ENCODE measurements at places on chromosomes 16 and 17.
A peak's percentile ranks its signal among the peaks of the same experiment; 100 is the strongest.

DNA sequence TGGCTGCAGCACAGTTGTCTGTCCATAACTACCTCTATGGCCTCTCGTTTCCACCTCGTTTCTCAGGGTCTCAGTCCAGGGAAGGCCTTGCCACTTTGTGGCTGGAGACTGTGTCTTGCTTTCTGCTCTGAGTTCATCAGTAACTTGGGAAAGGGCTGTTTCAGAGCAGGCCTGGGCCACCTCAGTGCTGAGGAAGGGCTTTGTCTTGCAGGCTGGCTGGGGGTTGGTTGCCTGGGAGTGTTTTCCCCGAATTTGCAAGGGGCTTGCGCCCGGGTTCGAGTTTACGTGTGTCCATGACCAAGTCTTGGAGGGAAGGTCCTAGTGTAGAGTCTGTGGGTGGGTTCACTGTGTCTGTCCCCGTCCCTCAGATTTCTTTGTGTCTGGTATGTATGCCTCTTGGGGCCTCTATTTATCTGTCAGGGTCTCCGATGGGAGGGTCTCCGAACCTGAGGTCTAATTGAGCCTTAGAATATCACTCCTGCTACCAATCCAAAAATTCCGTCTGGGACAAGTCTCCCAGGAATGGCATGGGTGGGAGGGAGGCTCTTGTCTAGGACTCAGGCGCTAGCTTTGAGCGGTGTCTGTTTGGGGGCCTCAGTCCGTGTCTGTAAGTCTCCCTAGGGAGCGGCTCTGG is 594 bp upstream of the TGFB1I1 start:
- no peak for DNase-seq

DNA sequence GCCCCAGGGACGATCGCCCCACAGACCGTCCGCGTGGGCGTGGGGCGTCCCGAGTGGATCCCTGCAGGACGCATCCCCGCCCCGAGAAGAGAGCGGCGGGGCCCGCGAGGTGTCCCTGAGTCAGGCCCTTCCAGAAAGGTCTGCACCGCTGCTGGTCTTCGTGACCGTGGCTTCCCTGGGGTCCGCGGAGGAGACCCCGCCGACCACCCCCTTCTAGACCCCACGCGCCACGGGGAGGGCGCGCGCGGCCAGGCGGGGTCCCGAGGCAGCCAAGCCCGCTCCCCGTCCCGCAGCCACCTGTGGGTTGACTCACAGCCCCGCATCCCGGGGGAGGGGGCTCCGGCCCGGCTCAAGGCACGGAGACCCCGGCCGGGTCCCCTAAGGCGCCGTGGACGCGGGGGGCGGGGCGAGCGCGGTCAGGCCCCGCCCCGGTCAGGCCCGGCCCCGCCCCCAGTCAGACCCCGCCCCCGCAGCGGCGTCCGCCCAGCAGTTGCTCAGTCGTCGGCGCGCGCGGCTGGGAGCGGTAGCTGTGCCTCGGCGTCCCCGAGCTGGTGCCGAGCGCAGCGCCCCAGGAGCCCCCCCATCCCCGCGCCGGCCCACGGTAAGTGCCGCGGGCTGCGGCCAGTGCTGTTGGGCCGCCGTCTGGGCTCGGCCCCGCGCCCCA is at the start of gene BAIAP3:
BAIAP3 (plus strand) TSS at position 497 of the 664 bp plus-strand sequence. CDS start 4,905 bp downstream, outside the sequence.
- no peak for DNase-seq

DNA sequence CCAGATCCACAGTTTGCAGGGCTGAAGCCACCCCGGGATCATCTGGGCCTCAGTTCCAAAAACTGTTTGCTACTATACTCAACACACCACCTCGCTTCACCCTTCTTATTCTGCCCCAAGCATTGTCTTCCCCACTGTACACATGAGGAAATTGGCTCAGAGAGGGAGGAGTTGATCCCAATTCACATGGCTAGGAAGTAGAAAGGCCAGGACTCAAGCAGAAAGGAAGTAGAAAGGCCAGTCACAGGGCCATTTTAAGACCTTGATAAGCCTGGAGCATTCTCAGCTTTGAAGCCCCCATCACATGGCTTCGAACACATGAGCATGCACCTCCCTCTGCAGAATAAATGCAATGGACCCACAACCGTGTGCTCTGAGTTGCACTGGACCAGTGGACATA is 7.7 kb upstream of the PRSS22 start:
- DNase-seq = no peak

DNA sequence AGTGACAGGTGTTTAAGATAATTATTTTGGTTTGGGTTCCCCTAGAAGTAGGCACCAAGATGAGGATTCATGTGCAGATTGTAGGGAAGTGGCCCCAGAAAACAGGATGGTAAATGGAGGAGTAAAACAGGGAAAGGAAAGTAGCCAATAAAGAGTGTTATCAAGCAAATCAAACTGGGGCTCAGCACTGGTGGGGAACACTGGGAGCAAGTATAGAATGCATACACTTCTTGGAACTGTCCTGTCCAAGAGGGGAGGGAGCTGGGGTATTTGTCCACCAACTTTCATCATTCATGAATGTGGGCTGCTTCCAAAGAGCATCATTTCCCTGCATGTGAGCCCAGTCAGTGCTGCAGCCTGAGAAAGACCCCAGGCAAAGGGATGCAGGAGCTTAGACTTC is 215.7 kb upstream of the IRX5 start:
- DNase-seq = no peak

DNA sequence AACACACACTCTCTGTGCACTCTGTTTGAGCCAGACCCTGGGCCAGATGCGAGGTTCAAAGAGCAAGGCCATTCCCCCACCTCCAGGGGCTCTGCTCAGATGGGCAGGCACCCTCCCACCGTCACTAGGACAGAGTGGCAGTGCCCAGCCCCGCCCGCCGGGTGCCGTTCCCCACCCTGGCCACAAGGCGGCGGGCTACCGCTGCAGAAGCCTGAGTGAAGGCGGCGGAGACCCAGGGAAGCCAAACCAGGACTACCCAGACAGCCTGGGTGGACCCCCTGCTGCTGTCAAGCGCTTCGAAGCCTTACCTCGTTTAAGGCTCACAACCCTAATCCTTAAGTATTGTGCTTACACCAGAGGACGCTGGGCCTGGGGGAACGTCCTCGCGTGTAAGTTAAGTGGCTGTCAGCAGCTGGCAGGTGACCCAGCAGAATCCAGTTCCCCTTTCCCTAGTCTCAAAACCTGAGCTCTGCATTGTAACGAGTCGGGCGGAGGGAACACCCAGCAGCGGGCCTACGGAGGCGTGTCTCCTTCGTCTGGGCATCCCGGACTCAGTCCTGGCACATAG is 4.5 kb downstream of the ARHGAP27 start:
- DNase-seq = peak; percentile 84

- DNase-seq = no peak
Observed at GRCh38 chr16:27290562-27290961, 22.0 kb upstream of the NSMCE1 start.

All from T-cell (primary cell).